ENCODE measurements at places on chromosomes 5 and 9.

DNA sequence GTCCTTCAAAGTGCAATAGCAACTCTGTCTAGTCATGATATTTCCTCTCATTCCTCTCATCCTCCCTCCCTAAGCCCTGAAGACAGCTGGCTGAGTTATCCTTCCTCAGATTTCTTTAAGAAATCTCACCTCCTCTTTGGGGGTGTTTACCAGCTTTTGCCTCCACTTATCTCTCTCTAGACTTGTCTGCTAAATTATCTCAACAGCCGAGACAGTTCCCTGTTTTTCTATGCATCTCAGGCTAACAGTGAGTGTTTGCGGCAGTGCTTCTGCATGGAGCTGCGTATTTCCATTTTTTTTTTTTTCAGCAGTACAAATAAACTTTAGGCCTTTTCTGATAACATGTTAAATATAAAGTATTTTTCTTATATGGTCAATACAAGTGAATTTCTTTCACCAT is 20.9 kb downstream of the KCTD16 start:
- DNase-seq: no peak

GRCh38 chr9:17332115-17332514 is 197.3 kb downstream of the CNTLN start:
- no peak for DNase-seq

DNA sequence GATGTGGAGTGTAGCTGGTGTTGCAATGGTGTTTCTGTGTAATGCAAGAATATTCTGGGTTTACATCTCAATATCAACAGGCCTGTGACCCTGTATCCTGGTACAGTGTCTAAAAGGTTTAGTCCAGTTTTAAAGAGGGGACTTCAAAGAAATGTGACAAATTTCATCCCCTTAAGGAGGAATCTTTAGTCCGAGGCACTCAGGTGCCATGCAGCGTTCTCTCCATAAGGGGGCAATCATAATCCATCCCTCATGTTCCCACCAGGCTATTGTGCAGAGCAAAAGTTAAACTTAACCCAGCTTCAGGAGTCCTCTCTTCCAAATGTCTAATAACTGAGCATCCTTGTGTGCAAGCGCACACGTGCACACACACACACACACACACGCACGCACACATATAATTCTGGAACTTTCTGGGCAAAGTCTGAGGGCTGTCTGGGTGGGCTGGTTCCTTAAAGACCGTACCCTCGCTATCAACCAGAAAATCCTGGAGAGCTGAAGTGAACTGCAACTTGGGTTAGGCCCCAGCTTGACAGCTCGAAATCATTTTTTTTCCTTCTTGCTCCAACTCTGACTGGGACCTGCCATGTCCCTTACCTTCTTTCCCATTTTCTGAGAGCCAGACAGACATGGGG is 46.0 kb downstream of the CRB2 start:
- DNase-seq: peak; percentile 59

DNA sequence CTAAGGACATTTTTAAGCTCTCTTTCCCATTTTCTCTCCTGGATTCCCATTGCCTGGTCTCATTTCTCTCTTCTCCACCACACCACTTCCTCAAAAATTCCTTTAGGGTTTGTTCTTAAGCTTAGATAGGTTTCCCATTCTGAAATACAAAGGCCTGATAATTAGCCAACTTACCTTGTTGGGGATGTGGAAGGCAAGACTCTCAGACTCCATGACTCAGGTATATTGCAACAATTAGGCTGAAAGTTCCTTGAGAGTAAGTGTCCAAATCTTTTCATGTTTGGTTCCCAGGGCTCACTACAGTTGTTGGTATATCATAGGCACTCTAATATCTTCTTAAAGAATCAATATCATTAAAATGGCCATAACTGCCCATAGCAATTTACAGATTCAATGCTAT is 43.6 kb downstream of the FXN start:
- no peak for DNase-seq

GRCh38 chr9:98962181-98962560 is 18.5 kb downstream of the COL15A1 start:
- DNase-seq: peak; percentile 81

GRCh38 chr5:149793256-149793550 is 63.1 kb downstream of the PPARGC1B start:
- DNase-seq: no peak

DNA sequence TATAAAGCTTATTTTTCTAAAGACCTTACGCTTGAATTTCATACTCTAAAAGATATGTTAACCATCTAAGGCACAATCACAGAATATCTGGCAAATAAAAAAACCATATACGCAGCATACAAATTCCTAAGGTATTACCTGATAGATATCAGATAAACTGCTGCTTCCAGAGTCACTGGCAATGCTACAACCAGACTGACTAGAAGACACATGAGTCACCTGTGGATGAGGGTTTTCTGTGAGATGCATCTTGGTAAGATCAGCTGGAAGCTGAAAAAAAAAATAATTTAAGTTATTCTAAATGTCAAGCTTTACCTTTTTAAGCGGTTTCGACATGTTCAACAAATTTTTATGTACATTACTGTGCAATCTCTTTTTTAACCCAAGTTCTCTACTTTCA is 113.8 kb downstream of the RAPGEF6 start:
- peak; percentile 18 for DNase-seq

GRCh38 chr9:127683723-127684122 is 23.1 kb upstream of the CFAP157 start:
- DNase-seq: peak; percentile 52
